ENCODE measurements at places on chromosomes 11 and 22.

GRCh38 chr11:2573240-2574042 is 126.4 kb downstream of the KCNQ1OT1 start:
- no peak for DNase-seq

- DNase-seq = no peak
Observed at GRCh38 chr11:104328512-104328907, 164.6 kb upstream of the PDGFD start.

DNA sequence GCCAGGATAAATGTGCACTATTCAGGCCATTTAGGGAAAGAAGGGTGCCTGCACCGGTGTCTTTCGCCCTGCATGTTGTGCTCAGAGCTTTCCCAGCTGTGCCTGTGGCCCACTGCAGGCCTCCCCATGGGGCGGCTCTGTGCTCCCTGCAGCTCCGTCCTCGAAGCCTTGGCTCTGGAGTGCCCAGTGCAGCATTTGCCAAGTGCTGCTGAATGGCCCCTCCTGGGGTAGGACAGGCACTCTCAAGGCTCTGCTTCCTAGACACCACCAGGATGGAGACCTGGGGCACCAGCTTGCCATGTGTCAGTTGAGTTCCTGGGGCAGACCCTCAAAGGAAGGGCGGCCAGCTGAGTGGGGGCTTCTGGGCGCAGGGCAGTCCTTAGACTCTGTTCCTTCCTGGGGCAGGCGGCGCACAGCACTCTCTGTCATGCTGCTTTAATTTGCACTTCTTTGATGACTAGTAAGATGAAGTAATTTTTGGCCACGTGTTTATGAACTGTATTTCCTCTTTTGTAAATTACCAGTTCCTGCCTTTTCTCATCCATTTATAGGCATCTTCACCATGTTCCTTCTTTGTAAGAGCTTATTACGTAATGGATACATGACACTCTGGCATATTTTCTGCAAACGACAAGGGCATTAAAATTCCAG is 32.1 kb upstream of the GNB1L start:
- DNase-seq = peak; percentile 62

DNA sequence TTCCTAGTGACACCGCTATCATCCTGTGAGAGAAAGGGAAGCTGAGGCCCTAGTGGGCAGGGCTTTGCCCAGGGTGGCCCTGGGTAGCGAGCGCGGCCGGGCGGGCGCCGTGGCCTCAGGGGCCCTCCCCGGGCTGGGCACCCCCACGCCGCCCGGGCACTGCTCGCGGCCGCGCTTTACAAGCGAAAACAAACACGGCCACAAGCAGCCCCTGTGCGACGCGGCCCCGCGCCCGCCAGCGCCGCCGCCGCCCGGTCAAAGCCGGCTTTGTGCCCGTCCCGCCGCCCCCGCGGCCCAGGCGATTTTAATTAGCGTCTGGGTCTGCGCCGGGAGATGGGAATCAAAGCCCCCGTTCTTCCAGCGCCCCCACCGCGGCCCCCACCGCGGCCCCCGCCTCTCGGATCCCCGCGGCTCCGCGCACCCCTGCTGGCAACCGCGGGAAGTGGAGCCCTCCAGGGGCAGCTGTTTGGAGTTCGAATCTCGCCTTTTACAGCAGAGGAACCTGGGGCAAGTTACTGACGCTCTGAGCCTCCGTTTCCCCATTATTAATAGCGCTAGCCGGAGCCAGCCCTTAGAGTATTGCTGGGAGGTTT is 47.9 kb downstream of the CHRDL2 start:
- DNase-seq = no peak

GRCh38 chr11:73333640-73334383 is 25.7 kb downstream of the ARHGEF17 start:
- no peak for DNase-seq

DNA sequence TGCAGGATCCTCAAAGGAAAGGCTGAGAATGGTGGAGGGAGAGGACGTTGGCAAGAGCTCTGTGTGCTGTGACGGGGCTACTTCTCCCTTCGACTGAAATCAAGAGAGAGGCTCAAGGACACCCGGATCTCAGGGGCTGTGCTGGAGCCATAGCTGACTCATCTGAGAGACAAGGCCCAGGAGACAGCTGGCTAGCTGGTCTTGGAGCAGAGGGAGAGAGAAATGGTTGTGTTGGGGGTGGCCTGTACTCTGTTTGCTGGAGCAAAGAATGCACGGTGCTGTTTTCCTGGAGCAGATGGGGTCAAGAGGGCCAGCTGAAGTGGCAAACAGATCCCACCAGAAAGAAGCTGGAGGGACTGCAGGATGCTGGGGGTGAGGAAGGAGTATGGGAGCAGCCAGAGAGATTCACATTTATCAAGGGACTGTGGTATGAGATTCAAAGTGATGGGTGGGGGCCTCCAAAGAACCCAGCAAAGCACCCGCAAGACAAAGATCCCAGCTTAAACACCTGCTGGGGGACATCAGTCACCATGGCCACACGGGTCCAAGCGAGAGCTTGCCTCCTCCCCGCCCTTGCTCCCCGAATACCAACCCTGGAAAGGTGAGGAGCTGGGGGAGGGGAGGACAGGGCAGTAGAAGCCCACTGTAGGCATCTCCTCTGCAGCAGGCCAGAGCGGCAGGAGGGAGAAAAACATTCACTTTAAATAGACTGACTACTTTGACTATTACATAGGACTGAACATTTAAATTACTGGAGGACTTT is 40.8 kb downstream of the MAP6 start:
- DNase-seq = no peak

GRCh38 chr11:109799604-109800003 is 293.6 kb upstream of the ZC3H12C start:
- no peak for DNase-seq

DNA sequence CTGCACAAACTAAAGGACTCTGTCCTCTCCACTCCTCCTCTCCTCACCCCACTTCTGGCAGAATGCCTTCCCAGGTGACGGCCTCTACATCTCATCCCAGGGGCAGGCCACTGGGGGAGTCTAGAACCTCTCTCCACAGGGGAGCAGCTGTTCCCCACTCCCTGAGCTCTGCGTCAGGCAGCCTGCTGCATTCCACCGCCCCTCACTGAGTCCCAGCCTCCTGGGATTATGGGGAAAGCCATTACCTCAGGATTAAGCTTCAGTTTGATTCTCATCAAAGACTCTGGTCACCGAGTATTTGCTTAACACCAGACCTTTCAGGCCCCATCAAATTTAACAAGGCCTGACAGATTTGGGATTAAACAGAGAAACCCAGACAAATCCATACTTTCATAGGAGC is 405.9 kb downstream of the NXPE2 start:
- no peak for DNase-seq

DNA sequence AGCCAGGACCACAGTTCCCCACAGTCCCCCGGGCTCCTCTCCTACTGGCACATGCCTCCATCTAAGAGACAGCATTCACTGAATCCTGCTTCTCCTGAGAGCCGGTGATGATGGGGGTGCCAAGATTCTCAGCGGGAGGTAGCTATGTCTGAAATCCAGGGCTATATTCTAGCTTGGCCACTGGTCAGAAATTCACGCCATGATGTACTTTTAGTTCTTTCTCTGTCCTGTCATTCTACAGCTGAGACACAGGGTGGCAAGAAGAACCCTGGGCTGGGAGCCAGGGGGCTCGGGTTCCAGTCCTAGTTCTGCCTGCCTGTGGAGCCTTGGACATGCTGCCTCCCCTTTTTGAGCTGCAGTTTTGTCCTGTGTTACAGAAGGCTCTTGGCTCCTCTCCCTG is 59.2 kb upstream of the PHOX2A start:
- no peak for DNase-seq

DNA sequence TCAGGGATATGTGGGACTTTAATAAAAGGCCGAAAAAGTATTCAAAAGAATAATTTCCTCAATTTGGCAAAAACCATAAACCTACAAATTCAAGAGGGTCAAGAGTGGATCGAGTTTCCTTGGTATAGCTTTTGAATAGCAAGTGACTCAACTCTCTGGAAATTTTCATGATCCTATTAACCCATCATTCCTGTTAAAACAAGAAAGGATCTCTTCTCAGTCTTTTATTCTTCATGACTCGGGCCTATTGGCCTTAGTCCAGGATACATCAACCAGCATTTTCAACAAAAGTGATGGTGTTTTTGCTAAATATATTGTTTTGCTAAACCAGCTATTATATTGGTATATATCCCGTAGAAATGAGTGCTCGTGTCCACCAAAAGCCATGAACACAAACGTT is 110.3 kb downstream of the ATXN10 start:
- DNase-seq = no peak

DNA sequence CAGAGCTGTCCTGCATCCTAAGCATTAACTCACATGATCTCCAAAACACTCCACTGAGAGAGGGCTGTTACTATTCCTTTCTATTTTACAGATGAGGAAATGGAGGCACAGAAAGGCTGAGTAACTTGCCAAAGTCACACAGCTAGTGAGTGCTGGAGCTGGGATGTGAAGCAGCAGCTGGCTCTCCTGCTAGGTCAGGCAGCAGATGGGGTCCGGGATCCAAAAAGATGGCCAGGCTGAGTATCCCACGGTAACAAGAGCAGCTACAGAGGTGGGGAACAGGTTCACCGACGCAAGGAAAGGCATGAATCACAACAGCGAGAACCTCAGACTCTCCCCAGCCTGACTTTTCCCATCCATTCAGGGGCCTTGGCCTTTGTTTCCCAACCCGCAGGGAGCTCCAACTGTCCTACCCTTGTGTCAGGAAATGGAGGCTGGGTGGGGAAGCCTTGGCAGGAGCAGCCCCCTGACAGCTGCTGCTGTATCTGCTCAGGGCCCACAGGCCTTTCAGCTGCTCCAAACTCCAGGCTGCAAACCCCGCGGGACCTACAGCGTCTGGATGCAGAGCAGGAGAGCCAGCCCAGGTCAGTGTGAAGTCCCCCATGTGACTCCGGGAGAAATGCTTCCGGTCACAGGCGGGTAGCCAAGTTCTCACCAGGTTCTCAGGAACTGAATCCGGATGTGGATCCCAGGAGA is 29.5 kb downstream of the DKK3 start:
- DNase-seq = no peak

GRCh38 chr22:17785185-17786184 is 11.2 kb upstream of the BID start:
- DNase-seq = peak; percentile 59

GRCh38 chr11:57978686-57979531 is 44.8 kb upstream of the OR9Q1 start:
- DNase-seq = no peak

DNA sequence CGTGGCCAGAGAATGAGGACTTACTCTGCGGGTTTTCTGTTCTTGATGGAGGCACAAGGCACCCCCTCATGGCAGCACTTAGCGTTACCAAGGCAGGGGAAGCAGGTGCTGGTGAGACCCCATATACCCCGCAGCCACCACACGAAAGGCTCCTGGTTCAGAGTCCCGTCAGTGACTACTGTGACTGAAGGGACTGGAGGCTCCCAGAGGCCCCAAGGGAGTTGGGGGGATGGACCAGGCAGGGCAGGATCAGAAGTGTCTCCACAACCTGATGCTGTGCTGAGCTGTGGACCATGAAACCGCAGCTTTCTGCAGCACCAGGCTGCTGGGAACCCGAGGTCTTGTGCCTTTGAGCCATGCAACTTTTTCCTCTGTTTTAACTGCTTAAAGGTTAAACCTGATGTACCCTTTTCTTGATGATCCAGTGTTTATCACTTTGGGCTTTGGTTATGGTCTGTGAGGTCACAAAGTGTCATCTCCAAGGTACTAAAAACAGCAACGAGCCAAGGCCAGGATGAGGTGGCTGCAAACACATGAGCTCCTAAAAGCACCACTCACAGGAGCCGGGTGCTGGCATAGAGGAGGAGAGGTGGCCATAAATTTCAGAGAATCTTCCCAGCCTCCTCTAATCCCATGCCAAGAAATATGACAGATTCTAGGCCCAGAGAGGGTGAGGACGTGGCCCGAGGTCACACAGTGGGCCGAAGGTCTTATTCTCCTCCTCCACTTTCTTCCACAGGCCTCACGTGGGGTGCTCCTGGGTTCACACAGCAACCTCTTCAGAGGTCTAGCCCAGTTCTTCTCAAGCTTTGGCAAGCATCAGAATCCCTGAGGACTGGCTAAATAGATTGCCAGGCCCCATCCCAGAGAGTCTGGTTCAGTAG is 4.2 kb upstream of the LRRC32 start:
- DNase-seq = no peak

- DNase-seq = no peak
Observed at GRCh38 chr11:76763573-76764346, 19.4 kb upstream of the TSKU start.

GRCh38 chr11:45104790-45105084 is 41.7 kb upstream of the PRDM11 start:
- DNase-seq = no peak

GRCh38 chr11:23502389-23502788 is 642.1 kb upstream of the CCDC179 start:
- DNase-seq = no peak

- no peak for DNase-seq
Observed at GRCh38 chr11:132343445-132344175, 973.2 kb downstream of the NTM start.

DNA sequence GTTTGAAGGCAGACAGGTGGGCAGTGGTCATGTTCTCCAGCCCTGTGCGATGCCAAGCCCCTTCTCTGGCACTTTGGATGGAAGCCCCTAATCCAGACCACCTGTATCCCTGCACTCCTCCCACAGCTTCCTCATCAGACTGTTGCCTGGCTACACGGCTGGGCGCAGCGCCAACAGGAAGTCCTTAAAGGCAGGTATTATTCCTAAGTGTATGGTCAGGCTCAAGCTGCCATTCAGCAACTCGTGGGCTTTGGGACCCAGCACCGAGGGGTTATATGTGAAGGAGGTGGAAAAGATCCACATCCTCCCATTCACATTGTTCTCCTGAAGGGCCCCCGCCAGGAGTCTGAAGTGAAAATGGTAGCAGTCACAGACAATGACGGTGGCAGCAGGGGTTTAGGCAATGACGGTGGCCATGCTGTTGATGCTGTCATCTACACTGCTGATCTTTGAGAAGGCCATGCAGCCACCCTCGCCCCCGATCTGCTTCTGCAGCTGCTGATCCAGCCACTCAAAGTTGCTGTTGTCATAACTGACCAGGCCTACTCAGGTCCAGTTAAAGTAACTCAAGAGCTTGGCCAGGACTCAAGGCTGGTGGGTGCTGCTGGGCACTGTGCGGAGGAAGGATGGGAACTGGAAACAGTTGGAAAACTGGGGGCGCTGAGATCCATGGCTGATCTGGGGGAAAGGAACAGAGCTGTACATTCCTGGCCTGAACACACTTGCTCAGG is 27.7 kb downstream of the OR6Q1 start:
- DNase-seq = no peak

DNA sequence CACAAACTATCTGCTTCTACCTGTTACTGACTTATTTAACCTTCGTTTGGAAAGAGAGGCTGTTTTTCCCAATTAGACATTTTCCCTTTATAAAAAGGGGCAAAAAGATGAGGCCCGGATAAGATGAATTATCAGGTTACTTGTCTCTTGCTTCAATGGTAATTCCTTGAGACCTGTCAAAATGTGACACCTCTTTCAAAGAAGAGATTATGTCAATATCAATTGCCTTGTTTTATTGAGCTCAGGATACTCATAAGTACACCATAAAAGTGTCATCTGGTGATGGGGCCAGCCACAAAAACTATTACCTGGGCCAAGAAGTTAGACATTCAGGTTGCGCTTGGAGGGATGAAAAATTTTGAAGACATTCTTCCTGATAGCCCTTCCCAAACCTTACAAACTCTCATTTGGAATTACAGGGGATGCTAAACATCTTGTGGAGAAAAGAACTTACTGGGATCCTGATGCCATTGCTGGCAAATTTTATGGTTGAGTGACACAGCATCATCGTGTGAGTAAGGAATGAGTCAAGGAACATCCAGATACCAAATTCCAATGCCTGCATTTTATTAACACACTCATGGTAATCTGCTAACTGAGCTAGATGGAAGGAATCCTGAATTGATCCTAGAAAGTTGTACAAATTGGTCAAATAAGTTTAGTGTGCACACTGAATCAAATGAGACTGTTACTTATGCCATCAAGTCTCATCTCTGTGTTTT is 1071.2 kb downstream of the LRRC4C start:
- DNase-seq = no peak

Data from CD4-positive, alpha-beta T cell treated with Interleukin-4 for 4 hours (primary cell).